ENCODE measurements at places on chromosomes 3 and 15.

DNA sequence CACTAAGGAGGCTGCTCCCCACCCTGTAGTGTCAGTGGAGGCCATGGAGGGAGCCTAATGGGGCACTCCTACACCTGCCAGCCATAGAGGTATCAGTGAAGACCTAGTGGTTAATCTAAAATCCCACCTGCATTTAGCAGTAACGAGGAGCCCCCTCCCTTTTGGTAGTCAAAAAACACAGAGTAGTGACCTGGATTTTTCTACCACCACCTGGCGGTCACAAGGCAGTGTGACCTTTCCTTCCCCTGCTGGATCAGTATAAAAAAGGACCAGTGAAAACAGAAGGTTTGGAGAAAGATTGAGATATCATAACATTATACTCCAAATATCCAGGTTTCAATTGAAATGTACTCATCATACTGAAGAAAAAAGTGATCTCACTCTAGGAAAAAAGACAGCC, 241.2 kb downstream of the PYDC2 start:
- no peak for DNase-seq

- no peak for DNase-seq
Observed at GRCh38 chr15:25242957-25243799, 195.6 kb downstream of the UBE3A start.

DNA sequence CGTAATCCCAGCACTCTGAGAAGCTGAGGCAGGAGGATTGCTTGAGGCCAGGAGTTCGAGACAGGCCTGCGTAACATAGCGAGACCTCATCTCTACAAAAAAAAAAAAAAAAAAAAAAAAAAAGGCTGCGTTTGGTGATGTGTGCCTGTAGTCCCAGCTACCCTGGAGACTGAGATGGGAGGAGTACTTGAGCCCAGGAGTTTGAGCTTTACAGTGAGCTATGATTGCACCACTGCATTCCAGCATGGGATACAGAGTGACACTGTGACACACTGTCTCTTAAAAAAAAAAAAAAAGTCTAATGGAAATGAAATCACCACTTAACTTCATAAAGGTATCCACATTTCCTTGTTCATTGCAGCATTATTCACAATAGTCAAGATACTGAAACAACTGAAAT, 65.5 kb downstream of the THBS1 start:
- DNase-seq, result no peak

GRCh38 chr3:150960708-150961684, 11.5 kb downstream of the CLRN1 start:
- DNase-seq, result no peak

- no peak for DNase-seq
Observed at GRCh38 chr3:62277986-62278385, 95.4 kb downstream of the FEZF2 start.

GRCh38 chr15:83014205-83014653, 2.8 kb upstream of the C15orf40 start:
- DNase-seq, result no peak

DNA sequence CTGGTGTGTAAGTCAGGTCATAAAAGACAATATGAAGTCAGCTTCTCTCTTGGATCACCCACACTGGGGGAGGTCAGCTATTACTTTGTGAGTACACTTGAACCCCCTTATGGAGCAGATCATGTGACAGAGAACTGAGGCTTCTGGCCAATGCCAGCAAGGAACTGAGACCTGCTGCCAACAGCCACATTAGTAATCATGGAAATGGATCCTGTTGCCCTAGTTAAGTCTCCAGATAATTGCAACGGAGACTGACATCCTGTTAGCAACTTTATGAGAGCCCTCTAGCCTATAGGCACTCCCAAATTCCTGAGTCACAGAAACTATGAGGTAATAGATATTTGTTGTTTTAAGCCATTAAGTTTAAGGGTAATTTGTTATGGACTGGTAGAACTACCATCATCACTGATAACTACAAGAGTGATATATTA, 110.4 kb upstream of the GMNC start:
- DNase-seq, result no peak

GRCh38 chr3:147368561-147369221, 37.7 kb downstream of the ZIC4 start:
- DNase-seq, result no peak

DNA sequence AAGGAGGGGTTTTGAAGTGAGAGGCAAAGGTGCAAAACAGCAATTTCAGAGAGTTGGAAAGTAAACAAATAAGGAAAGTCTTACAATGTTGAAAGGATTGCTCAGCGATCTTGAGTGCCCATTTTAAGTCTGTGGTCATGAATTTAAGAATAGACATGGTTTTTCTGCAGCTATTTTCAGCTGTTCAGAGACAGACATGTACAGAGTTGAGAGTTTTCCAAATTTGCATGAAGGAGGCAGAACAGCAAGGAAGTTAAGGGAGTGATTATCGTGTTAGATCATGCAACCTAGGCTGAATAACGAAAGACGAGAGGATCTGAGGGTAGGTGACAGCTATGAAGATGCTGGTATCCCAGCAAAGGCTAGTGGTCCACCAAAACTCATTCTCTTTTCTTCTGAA, 37.2 kb downstream of the DET1 start:
- no peak for DNase-seq

DNA sequence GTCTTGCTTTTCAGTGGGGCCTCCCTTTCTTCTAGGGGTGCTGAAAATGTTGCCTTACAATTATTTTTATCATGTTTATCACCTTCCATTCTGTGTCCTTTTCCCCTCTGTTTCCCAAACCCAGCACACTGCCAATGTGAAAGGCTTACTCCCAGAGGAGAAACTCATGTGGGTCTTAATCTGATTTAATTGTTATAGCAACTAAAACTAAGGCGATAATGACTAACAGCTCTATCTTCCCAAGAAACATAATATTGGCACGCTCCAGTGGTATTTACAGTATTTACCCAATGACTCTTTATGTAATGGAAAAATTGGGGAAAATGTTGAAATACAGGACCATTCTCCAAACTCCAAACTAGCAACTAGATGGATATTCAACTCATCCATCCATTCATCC, 58.4 kb downstream of the MESD start:
- no peak for DNase-seq

DNA sequence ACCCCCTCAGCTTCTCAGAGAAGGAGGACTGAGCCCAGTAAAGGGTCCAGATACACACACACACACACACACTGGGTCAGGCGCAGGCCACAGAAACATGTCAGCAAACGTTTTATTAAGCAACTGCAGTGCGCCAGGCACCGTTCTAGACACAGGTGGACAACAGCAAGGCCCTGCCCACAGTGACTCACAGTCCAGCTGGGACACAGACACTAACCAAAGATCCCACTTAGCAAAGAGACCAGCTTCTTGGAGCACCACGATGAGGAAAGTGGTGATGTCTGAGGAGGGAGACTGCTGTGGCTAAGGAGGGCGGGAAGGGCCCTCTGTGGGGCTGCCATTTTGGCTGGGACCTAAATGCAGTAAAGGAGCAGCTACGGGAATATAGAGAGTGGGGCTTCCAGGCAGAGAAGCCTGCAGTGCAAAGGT, 2.8 kb upstream of the VILL start:
- no peak for DNase-seq

GRCh38 chr3:23648996-23649395, 156.8 kb upstream of the UBE2E1 start:
- no peak for DNase-seq

GRCh38 chr3:120773932-120774331, 31.4 kb downstream of the GTF2E1 start:
- DNase-seq, result no peak

GRCh38 chr3:52050571-52050970, 5.8 kb downstream of the DUSP7 start:
- DNase-seq, result no peak

- no peak for DNase-seq
Observed at GRCh38 chr3:58005669-58006068, 2.6 kb upstream of the FLNB start.

- no peak for DNase-seq
Observed at GRCh38 chr3:112101916-112102315, 15.7 kb downstream of the C3orf52 start.

- no peak for DNase-seq
Observed at GRCh38 chr3:85180-85579, 111.4 kb upstream of the CHL1 start.

DNA sequence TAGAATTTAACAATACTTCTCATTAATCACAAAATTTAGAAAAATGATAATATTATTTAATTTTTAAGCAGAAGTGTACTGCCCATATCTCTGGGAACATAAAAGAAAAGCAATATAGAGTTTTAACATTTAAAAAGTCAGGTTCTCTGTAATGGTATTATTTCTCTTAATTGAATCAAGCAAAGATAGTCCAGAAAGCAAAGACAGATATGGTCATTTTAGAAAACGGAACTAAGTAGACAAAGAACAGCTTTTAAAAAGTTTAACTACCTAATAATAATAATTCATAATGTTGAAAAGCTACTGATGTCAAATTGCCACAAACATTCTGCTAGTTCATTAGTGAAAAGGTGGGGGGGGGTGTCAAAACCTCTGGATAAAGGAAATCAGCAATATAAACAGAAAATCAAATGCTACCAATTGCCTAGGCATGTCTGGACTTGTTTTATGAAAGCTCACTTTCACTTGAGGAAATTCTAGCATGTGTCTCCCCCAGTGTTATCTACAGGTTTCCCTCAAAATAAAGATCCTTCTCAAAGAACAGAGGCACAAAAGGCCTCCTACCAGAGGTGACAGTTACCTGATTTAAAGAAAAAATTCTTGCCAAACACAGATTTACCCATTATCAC, 1.7 kb downstream of the ZMAT3 start:
- DNase-seq, result no peak

- no peak for DNase-seq
Observed at GRCh38 chr15:52680041-52680391, 828 bp upstream of the ATOSA start.

DNA sequence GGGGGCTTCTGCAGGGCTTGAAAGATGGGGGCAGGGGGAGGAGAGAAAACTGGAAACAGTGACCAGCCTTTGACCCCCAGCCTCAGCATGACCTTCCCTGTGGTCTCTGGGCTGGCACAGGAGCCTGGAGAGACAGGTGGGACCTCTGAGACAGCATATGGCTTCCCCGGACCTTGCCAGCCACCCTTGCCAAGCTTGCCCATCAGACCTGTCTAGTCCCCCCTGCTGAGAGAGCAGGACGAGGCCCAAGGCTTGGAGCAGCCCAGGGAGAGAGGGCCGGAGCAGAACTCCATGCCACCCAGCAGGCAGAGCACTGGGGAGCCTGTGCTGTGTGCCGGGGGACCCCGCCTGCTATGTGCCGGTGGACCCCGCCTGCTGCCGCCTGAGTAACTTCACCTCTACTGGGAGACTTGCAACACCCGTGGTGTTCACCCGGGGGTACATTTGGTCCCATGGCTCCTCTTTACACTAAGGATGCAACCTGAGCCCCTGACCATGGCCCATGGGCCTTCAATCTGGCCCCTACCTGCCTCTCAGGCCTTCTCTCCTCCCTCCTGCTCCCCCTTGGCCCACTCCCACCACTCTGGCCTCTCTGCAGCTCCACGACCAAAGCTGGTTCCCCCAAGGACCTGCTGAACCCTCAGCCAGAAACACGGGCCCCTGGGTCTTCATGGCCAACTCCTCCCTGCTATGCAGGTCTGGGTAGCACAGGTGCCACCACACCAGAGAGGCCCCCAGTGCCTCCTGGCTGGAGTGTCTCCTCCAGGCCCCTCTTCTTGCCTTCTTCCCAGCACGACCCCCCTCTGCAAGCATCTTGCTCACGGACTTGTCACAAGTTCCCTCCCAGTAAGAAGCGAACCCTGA, 21.1 kb upstream of the SLC41A3 start:
- DNase-seq, result no peak

DNA sequence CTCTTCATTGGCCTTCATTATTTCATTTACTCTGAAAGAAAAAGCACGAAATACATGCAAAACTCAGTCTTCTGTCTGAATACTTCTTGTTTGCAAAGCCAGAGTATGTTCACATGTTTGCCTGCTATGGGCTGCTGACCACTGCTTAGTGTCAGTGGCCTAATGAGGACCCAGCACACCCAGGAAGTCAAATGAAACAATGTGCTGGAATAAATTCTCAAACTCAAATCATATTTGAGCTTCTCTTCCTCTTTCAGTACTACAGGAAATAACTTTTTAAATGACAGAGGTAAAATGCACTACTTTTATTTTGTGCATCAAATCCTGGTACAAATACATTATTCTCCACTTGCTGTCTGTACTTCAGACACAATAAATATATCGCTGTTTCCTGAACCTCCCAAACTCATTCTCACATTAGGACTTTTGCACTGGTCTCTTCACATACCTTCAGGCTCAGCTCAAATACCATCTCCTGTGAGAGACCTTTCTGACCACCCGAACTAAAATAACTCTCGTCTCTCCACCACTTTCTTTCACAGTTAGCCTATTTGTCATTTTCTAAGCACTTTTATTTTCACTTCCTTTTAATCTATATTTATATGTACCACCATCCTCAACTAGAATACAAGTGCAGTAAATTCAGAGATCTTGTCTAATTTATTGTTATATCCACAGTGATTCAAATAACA, 176.8 kb downstream of the TUSC7 start:
- DNase-seq, result no peak

DNA sequence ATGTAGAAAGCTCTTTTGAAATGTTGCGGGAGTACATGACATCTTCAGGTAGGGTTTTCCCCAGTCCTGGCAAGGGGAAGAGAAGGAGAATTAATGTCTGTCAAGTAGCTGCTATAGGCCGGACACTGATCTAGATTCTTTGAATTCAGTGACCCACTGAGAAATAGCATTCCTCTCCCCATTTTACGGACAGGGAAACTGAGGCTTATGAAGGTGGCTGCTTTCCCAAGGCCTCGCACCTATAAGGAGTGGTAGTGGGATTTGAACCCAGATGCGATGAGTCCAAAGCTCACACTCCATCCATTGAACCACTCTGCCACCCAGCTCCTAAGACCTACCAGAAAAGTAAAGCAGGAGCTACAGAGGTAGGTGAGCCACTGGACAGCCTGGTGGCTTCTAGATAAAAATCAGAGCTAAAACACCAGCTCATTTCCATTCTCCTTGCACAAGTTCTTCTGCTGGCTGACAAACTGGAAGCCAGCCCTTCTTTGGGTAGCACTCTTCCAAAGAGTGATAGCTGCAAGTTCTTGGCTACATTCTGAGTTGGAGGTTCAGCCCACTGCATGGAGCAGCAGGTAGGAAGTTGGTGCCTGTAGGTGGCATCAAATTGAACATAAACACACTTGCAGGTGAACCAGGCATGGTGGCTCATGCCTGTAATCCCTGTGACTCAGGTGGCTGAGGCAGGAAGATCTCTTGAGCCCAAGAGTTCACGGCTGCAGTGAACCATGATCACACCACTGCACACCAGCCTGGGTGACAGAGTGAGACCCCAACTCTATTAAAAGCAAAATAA, 22.0 kb downstream of the ZNF710 start:
- DNase-seq, result no peak

Measured in cortex of kidney (tissue), 1 donor.